Nephron progenitor cell (in vitro differentiated cells): ENCODE measurements at places on chromosomes 6 and 20.
A peak's percentile ranks its signal among the peaks of the same experiment; 100 is the strongest.

GRCh38 chr6:14796974-14797762 lies 448.7 kb upstream of the JARID2 start:
- no peak for DNase-seq

DNA sequence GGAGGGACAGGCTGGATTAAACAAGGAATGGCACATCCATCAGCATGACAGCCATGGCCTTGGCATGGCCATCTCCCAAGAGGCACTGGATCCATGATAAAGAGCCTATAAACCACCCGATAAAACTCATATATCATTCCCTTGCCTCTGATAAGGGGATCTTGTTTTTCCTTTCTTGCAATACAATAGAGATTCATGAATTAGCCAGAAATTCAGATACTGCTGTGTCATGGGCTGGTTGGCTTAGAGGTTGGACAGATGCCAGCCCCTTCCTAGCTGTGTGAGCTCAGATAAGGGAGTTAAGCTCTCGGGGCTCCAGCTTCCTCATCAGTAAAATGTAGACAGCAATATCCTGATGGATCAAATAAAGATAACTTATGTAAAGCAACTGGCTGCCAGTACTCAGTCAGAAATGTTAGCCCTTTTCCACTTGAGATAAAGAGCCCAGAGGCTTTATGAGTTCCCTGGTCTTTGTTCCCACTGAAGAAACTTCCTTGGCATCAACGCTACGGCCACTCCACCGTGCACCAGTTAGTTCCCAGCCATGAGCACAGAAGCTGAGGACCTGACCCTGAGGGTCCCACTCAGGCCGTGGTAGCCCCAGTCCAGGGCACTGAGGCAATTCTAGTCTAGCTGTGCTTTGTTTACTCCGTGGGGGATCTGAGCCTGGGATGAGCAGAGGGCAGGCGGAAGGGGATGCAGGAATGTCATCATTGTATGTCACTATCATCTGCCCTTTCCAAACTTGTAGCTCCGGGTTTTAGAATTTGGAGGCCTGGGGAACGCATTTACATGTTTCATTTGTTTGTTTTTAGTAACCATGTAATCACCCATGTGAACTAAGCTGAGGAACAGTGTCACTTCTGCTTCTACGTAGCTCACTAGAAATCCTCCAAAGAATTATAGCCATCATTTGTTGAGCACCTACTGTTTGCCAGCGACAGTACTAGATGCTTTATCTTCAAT lies 67.2 kb upstream of the TBC1D7 start:
- DNase-seq, result no peak

- DNase-seq, result no peak
Observed at GRCh38 chr20:10954137-10954840, 280.5 kb upstream of the JAG1 start.

DNA sequence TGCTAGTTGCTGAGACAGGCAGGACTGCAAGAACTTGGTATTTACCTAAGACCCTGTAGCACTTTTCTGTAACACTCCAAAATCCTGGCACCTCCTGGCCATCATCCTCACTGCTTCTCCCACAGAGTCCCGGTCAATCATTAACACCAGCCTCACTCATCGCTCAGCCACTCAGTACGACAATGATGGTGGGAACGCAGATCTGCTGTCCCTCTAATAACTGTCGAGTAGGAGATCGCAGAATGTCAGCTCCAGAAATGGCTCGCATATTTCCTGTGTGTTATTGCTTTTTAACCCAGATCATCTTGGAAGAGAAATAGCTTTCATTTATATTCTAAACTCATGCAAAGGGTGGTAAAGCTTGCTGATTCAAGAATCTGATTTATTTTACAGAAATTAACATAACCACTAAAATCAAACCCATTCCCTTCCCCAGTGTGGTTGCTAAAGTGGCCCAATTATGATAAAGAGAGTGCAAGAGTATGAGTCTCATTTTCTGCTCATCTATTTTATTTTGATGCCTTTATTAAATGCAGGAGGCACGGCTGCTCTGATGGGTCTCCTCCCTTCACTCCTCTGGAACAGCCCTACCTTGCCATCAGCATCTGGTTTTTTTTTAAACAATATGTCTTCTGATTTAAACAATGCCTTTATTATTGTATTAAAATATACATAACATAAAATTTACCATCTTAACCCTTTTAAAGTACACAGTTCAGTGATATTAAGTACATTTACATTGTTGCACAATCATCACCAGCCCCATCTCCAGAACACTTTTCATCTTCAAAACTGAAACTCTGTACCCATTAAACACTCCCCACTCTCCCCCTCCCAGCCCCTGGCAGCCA lies 28.3 kb upstream of the GGTLC1 start:
- DNase-seq, result no peak

GRCh38 chr6:27091661-27092315 lies 155.7 kb upstream of the PRSS16 start:
- DNase-seq, result peak; percentile 55

- DNase-seq, result no peak
Observed at GRCh38 chr6:168116975-168117899, 38.2 kb upstream of the FRMD1 start.

DNA sequence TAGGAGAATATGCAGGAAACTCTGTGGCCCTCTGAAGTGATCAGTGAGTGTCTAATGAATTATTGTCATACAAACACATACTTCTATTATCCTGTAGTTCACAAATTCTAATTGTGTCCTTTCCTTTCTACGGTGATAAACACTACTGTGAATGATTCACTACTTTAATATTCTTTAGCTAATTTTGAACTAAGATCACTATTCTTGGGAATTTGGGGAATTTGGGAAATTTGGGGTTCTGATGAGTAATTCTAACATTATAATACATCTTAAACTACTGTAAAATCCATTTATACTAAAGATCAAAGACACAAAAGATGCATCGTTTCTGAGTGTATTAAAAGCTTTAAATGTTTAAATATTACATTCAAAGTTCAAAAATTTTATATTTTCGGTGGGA lies 1287.2 kb upstream of the CITED2 start:
- DNase-seq, result no peak

DNA sequence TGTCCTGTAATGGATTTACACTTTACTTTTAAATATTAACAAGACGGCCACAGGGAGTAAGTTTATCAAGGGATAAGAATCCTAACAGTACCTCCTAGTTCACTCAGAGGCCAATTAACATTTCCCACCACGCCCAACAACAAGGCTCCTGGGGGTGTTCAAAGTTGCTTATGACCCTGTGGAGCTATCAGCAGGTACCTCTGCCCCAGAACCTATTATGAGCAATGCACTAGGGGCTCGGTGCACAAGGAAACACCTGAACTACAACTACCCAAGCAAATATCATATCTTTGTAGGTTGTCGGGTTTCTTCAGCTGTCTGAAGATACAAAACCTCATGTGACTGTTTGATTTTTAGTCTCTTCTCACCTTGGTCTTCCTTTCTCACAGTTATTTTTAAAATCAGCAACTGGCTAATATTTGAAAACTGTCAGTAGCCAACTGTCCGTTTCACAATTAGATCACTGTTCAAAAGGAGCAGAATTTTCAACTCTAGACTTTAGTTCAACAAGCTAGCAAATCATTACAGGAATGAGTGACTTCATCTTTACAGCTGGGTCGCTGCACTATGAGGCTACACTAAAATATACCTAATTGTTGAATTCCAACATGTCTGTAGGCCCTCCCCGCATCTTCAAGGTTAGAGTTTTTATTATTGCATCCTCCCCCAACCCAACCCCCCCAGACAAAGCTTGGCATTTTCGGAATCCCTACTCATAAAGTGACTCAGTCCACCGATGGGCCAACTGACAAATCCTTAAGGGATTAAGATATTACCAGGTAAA lies 38.1 kb downstream of the B4GALT5 start:
- no peak for DNase-seq

DNA sequence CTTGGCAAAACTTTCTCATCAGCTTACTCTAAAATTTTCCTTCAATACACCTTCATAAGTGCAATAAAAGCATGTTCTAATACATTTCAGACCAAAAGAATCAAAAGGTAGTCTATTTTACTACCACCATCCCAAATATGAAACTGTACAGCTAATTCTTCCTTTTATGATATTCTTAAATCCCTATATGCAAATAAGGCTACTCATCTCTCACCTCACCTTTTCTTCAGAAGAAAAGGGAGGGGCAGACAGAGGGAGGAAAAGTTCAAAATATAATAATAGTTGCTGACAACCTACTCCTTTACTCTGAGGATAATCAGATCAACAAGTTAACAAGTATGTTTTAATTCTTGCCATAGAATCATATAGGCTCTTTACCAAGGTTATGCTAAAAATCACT lies 7.4 kb downstream of the C6orf120 start:
- DNase-seq, result no peak

GRCh38 chr20:13243826-13244376 lies 22.8 kb downstream of the ISM1 start:
- DNase-seq, result no peak

- no peak for DNase-seq
Observed at GRCh38 chr6:5778317-5778857, 228.3 kb downstream of the NRN1 start.
